ENCODE measurements at places on chromosomes 7 and 10.

GRCh38 chr10:102764470-102765161 is 20.9 kb downstream of the WBP1L start:
- DNase-seq, result no peak

DNA sequence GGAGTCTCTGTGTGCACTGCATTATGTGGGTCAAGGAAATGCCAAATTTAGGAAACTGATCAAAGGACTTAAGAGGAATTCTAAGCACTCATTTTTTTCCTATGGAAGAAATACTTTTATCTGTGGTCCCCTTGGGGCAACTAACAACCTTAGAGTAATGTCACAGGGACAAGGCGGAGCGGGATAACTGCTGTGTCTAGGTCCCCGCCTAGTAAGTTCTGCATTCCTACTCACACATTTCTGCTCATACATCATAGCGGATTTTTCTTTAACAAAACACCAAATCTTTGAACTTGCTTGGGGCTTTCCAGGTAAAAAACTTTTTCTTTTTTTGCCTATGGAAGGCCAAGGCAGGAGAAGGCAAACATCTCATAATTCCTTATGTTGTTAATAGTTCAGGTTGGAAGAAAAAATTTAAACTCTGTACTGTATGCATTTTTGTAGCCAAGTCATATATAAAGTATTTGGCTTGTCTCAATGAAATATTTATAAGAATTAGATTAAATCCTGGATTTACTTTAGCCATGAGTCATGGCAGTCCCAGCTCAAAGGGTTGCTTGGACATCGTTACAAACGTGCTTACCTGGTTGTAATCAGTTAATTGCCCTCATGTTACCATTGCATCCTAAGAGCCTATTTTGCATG is 285.0 kb downstream of the PHTF2 start:
- DNase-seq, result no peak

DNA sequence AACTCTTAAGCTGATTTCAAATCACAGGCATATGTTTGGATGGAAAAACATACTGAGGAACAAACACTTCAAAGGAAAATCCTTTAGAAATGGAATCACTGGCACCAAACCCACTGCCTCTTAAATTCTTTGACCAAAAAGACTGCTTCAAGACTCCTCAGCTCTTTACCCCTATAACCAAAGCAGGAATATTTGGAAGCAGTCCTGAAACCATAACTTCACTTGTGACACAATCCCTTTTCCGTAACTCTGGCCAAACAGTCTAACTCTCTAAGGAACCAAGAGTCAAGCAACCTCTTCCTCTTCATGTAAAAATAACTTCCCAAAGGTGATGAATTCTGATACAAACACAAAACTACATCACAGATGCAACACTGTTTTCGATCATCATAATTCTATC is 104.3 kb downstream of the MTERF1 start:
- no peak for DNase-seq

DNA sequence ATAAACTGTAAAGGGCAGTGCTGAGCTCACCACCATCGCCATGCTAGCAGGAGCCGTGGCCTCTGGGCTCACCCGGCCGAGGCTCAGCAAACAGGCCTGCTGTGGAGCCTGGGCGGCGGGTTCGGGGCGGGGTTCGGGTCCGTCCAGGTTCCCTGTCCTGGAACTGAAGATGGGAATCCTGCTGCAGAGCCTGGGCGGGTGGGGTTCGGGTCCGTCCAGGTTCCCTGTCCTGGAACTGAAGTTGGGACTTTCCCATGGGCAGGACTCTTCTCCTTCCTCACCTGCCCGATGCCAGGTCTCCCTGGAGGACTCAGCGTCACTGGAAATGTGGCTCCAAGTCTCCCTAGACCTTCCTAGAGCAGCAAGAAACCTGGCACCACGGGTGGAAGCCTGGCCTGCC is 36.6 kb downstream of the EN2 start:
- DNase-seq, result no peak

DNA sequence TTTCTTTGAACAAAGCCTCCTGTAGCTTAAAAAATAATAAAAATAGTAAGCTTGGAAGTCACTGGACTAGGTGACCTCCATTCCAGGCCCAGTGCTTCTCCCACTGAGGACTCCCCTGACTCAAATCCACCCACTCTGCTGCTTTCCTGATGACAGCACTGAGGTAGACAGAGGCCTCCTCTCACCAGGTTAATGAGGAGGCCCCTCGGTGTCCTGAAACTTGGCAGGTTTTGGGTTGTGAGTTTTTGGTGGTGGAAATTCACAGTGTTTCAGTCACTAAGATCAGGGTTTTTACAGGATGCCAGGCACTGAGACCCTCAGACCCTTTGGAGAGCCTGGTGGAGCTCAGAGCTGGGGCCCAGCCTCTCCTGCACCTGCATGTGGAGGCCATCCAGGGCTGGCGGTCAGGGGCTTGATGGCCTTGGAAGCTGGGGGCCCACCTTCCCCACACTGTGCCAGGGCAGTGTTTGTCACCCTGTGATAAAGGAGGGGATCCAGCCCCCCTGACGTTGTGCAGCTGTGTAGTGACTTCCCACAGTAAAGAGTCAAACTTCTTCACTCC is 19.1 kb downstream of the TSPAN14 start:
- no peak for DNase-seq

DNA sequence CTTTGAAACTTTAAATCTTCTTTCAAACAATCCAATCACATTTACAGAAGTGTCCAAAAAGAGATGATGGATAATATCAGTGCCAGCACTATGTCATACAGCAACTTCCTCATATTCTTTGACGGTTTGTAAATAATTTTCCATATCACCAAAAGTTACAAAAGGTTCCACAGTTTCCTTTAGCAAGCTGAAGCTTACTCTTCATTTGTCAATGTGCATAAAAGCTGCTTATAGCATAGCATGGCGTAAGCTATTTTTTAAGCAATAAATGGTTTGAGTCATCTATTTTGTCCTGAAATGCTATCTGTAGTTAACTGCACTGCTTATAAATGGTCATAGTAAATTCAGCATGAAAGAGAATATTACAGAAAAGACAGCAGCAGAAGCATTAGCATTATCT is 95.1 kb downstream of the ETV1 start:
- no peak for DNase-seq

DNA sequence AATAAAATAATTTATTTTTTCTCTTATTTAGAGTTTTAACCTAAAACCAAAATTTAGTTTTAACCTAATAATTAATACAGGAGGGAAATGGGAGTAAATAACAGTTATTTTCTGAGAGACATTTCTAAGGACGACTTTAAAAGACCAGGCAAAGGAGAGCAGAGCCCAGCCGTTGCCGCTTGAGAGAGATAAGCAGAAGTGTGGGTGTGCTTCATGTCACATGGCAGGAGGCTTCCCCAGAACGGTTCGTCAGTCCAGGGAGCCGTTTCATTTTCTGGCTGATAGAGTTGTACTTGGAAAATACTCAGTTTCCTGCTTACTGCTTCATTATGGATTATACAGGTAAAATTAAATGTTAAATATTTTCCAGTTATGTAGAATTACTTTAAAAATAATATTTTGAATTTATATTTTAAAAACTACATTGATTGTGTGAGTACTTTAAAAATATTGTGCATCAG is 61.4 kb downstream of the ST7 start:
- peak; percentile 87 for DNase-seq

DNA sequence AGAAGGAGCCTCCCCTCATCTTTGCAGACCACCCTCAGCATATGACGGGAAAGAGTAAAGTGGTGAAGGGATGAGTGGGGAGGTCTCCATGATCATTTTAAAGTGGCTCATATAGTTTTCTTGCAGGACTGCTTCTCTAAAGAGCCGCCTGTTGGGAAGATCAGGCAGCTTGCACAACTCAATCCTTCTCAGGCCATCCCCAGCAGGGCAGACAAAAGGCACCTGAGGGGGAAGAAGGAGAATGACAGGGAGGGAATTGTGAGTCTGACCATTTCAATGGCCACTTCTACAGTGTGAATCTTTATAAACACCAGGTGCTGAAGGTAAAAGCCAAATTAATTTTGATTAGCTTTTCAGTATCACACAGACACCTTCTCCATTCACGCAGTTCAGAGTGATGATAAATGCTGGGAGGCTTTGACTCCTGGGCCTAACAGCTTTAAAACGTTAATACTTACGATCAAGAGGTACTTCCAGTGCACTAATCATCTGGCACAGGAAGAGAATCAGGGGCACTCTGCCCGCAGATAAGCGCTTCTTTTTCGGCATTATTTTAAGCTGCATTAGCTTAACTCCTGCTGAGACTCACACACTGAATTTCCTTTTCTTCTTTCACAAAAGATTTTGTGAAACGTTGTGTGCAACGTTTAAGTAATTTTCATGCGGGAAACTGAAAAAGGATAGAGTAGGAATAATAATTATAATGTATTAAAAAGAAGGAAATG is 109.5 kb upstream of the LAMB4 start:
- DNase-seq, result no peak

- DNase-seq, result no peak
Observed at GRCh38 chr10:56596257-56596656, 235.2 kb upstream of the ZWINT start.

DNA sequence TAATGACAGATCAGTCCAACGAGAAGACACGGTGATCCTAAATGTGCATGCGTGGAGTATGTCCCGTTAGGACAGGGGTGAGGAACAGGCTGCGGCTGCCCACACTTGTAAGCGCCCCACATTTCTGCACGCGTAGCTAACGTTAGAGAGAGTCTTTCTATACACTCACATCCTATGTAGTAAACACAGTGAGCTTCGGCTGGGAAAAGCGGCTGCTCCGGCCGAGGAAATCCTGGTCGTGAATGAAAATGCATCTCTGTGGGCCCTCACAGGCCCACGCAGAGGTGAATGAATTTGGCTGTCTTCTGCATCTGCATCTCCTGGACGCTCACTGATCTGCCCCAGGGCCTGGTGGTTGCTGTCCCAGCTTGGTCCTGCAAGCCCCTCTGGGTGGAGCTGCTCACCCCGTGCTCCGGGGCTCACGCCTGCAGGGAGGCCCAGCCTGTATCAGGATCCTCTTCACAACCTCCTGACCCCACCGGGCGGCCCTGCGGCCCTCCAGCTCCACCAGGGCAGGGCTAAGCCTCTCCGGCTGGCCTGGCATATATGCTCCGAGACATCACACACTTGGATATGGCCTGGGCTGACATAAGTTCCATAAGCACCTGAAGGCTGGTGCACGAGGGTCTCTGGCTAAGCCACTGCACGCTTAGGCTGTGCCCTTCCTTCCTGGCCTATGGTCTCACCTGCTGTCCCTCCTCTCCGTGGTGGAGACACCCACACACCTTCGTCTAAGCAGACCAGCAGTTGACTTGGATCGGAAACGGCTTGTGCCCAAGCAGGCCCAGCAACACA is 117.9 kb upstream of the DIP2C start:
- no peak for DNase-seq

GRCh38 chr10:99610221-99610620 is 10.0 kb downstream of the SLC25A28 start:
- no peak for DNase-seq

DNA sequence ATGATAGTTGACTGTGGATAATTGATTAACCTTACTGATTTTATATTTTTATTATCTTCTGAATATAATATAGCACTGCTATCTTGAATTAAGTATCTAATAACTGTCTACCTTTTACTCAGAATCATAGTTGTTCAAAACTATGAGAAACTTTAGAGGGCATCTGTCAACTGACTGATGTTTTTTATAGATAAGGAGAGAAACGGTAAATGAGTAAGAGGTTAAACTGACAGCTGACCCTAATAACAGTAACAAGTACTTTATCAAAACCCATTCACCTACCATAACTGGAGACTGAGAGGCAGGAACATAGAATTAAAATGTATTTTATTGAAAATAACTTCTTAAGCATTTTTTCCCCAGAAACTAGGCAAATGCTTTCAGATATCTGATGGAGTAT is 62.2 kb downstream of the CYP51A1 start:
- DNase-seq, result no peak

DNA sequence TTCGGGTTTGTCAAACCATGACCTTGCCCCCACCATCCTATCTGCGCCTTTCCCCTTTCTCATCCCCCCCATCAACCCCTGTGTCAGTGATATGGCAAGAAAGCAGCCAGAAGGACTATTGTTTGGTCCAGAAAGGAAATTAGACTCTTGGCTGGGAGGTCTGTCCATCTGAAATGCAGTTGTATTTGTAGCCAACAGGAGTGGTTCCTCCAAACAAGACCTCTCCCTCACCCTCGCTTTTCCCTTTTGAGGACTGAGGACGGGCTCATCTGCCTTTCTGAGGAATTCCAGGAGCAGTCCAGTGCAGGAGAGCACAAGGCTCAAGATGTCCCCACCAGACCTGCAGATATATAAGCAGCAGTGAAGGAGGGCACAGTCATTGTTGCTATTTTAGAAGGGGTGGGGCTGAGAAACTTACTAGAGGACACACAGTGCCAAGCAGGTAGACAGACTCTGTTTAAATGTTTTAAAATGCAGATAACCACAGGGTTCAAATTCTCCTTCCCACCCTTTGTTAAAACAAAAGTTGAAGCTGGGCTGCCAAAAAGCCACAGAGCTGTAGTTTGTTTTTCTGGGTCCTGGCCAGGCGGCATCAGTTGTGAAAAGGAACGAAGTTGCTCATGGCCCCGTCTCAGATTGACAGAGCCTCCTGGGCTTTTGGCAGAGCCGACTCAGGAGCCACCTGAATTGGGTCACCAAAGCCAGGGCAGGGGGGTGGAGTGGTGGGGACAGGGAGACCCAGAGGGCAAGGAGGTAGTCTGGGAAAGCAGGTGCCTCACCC is 37.3 kb downstream of the CYP17A1 start:
- no peak for DNase-seq

- DNase-seq, result no peak
Observed at GRCh38 chr7:144817001-144817400, 18.9 kb downstream of the TPK1 start.

- no peak for DNase-seq
Observed at GRCh38 chr7:92873776-92874175, 37.4 kb upstream of the CDK6 start.

- DNase-seq, result no peak
Observed at GRCh38 chr10:63829020-63829419, 307.8 kb downstream of the REEP3 start.

DNA sequence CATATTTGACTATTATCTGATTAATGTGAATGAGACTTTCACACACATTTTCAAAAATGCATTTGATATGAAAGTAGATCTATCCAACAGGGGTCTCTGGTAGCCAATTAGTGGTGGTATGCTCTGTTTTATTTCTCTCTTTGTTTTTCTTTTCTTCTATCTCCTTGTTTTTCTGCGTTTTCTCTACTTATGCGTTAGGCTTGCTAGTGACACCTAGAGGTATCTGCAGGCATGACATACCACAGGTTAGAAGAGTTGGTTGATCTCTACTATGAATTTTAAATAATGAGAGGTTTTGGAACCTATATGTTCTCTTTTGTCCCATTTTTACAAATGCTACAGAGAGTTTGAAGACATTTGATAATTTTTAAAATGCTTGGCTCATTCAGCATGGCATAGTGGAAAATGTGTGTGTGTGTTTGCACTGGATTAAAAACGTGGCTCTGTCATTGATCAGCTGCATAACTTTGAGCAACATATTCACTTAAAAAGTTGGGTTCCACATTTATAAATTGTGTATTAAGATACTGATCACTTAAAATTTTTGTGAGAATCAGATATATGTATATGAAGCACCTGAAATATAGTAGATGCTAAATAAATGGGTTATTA is 28.1 kb upstream of the PLXDC2 start:
- DNase-seq, result peak; percentile 88

Measured in Kasumi-1 (cell line).